ENCODE measurements at places on chromosomes 7 and 10.
A peak's percentile ranks its signal among the peaks of the same experiment; 100 is the strongest.

- no peak for DNase-seq
Measured at GRCh38 chr7:17391366-17391765, 92.9 kb downstream of the AHR start.

DNA sequence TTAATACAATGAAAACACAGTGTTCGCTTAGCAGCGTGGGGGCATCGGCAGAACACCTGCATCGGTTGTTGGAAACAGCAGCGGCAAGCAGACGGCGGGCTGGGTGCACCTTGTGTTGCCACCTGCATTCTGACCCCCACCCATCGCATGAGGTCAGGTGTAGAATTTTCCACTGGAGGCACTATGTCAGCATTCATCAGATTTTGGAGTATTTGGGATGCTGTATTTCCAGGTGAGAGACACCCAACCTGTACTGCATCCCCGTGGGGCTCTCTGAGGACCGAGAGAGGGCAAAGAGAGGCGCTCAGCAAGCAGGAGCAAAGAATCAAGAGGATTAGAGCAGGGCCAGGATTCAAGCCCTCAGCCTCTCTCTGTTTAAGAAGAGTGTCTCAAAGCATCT, 116.4 kb upstream of the MGMT start:
- no peak for DNase-seq

- DNase-seq: no peak
Measured at GRCh38 chr10:72728462-72728861, 36.5 kb downstream of the MCU start.

DNA sequence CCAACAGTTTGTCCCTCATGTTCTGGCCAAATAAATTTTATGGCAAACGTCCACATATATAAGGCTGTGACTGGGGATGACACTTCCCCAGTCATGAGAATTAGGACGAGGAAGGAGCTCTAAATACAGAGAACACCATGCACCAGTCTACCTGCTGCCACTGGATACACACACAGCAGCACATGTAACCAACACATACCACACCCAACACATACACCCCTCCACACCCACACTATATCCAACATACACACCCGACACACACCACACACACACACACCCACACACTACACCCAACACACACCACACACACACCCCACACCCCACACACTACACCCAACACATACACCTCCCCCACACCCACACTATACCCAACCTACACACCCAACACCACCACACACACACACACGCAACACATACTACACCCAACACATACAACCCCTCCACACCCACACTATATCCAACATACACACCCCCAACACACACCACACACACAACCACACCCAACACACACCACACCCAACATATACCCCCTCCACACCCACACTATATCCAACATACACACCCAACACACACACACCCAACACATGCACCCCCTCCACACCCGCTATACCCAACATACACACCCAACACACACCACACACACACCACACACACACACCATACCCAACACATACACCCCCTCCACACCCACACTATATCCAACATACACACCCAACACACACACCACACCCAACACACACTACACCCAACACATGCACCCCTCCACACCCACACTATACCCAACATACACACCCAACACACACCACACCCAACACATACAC, 74.1 kb downstream of the HIPK2 start:
- DNase-seq: no peak

GRCh38 chr10:97426776-97427570, 982 bp downstream of the PGAM1 start:
- DNase-seq: no peak

- DNase-seq: no peak
Measured at GRCh38 chr7:101137651-101138212, 10.8 kb downstream of the SERPINE1 start.

DNA sequence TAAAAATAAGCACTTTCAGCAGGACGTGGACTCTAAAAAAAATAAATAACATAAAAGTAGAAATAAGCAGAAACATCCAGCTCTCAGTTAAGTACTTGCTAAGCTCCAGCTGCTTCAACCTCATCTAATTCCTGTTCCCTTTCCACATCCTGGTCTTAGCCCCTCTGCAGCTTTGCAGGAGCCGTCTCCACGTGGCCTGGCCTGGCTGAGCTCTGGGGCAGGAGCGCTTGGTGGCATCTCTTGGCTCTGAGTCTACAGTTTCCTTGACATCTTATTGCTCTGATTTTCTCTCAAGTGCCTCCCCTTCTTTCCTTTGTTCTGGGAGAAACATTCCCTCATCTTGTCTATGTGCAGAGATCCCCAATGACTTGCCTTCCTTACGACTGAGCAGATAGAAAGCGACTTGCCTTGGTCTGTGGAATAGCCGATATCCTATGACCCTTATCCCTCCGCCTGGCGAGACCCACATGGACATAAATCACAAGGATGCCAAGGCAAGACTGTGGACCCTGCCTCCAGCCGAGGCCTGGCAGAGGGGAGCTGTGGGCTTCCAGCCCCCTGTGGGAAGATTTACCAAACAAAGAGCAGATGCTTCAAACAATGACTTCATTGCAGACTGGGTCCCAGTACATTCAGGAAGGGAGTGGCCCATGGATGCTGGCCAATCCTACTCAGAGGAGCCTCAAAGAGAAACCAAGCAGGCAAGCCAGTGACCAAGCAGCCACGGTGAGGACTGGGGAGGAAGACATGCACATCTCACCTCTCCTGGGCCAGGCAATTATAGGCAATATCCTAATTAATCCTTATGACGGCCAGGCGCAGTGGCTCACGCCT, 61.9 kb downstream of the SPOCK2 start:
- no peak for DNase-seq

DNA sequence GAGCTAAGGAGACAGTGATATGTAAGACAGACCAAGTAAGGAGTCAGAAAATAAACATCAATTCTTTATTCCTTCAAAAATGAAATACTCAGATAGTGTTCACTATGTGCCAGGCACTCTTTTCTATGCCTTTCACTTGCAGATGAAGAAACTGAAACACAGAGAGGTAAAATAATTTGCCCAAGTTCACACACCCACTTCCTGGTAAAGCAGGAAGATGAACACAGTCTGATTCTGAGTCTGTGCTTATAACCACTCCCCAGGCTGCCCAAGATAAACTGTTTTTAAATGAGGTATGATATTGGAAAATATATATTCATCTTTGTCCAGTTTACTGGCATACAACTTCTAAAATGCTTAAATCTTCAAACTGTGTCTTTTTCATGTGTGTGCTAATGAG, 294.4 kb upstream of the NPVF start:
- no peak for DNase-seq

- DNase-seq: no peak
Measured at GRCh38 chr10:111246814-111247452, 170.1 kb downstream of the ADRA2A start.

DNA sequence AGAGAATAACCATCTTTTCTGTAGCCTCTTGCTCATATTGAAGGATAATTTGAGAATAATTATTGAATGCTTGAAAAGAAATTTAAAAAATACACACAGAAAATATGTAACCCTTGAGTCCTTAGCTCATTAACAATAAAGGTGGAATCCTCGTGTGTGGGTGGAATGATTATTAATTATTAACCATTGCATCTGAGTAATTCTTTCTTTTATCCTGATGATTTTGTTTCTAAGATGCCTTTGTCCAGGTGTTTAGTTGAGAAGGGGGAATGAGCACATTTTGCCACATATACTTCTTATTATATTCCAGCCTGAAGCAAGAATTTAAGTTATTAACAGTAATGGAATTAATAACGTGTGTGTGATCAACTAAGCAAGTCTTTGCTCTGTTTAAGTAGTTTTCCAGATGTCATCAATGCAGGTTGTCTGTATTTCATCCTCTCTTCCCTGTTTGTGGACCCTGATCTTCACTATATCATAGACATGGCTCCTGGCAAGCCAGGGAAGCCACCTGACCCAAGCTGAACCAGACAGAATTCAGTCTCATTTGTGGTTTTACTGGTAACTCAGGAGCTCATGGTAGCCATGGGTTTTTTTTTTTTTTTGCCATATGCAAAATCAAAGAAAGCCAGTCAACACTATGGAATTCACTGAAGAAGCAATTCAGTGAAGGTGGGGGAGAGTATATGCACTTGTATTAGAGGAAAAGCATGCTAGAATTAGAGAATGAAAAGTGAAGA, 144.3 kb downstream of the KIF20B start:
- DNase-seq: no peak

DNA sequence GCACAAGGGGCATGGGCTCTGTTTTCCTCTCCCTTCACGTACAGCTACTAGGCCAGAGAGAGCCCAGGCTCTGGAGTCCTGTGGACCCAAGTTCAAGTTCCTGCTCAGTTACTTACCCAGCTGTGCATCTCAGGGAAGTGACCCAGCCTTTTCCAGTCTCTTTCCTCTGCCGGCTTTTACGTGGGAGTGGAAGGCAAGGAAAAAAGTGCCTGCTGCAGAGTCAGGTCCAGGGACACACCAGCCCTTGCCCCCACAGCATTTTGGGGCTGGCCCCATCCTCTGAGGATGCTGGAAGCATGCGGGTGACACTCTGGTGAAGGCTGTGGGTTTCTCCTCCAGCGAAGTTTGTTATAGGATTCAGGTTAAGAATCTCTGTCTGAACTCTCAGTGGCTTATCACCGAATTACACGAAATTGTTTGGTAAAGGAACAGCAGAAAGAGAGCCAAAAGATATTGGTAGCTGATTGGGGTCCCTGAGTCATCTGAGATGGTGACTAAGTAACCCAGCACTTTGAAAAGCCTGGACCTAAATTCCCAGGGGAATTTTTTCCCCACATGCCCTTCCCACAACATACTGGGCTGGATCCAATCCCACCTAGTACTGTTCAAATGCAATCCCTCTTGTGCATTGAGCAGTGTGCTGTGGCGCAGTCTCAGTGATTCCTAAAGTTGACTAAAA, 424.3 kb downstream of the RPS24 start:
- DNase-seq: no peak

DNA sequence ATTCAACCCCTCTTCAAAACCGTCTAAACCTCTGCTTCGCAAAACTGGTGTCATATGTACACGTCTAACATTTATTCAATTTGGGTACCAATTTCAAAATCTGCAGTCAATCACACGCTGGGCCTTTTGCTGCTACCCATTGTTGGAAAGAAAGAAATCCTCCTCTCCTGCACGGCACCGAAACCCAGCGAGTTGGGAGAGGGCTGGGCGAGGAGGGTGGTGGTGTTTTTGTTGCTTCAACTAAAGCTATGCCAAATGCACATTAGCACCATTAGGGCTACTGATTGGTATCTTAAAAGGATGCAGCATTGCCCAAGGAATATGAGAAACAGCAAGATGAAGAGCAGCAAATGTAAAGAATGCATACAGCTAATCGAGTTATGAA, 7.8 kb downstream of the EBF3 start:
- DNase-seq: no peak

- DNase-seq: no peak
Measured at GRCh38 chr10:32954080-32954479, 4.0 kb downstream of the ITGB1 start.

DNA sequence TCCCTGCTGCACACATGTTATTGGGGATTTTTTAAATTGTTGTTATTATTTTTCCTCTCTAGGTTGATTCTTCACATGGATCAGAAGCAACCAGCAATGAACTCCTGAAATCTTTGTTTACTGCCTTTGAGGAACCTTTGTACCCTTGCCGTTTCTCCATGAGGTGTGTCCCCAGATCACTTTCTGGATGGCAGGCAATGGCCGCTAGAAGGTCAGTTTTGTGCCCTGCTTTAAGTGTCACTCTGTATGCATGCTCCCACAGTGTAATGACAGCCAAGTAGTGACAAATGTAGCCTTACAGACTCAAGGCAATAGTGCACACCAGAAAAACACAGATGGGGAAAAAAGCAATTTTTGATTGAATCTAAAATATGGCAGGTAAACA, 47.7 kb upstream of the NRP1 start:
- no peak for DNase-seq

DNA sequence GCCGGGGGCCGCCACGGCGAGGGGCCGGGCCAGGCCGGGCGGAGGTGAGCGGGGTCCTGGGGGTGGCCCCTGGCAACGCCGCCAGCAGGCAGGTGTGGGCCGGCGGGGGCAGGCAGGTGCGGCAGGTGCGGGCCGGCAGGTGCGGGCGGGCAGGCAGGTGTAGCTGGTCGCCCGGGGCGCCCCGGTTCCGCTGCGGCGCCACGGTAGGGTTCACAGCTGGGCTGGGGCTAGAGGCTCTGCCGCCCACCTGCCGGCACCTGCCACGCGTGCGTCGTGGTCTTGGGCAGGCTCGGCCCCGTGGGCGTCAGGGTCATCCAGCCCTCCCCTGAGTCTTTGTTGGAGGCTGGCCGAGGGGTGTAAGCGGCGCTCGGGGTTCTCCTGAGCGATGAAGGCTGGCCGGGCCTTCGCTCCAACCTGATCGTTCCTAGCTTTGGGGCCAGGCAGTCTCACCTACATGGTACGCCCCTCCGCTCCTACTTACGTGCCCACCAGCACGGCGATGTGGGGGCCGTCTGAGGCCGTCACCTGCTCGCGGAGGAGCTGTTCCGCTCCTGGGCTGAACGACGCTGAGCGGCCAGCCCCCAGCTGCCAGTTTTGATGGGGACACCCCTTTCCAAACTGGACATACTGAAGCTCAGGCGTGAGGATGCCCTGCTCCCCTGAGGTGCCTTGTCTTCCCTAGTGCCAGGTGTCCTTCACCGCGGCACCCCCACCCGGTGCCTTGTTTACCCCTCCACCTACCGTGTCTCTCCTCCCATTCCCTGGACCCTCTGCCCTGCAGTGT, 493 bp downstream of the ZMIZ2 start:
- peak; percentile 87 for DNase-seq

DNA sequence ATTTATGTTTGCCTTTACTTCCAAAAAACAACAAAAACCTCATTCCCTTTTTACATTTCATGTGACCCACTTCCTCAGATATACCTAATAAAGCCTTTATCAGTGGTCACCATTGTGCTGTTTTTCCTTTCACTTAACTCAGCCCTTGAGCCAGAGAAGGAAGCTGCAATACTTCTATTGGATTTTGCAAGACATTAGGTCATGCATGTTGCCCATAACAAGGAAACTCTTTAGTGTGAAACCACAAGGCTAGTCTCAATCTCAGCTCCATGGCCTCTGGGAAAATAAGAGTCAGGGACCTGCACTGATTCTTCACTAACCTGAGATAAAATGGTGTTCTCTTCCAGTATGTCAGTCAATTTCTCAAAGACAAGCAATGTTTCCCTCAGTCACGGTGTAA, 27.8 kb downstream of the STEAP4 start:
- DNase-seq: no peak

- no peak for DNase-seq
Measured at GRCh38 chr10:1575481-1576244, 161.7 kb downstream of the ADARB2 start.

GRCh38 chr7:70856901-70857630, 274.9 kb upstream of the GALNT17 start:
- DNase-seq: peak; percentile 64

GRCh38 chr10:88731296-88731695, 25.2 kb downstream of the LIPK start:
- DNase-seq: no peak

- no peak for DNase-seq
Measured at GRCh38 chr7:30920584-30921539, 9.2 kb downstream of the AQP1 start.

DNA sequence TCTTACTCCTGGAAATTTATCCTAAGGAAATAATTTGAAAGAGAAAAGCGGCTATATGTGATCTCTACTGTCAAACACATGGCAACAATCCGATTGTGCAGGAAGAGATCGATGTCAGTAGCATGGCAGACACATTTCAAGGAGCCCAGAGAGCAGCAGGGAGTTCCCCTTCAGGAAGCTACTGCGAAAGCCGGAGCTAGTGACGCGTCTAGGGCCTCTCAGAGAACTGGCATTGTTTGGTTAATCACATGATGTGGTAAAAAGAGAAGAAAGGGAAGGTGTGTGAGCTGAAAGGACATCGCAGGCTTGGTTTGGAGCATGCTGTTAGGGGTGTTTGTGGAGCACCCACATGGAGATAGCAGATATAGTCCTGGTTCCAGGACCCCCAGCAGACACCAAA, 74.9 kb downstream of the BEND7 start:
- no peak for DNase-seq

Measured in NCI-H2081 (cell line).